ENCODE measurements at places on chromosomes 12 and 14.

DNA sequence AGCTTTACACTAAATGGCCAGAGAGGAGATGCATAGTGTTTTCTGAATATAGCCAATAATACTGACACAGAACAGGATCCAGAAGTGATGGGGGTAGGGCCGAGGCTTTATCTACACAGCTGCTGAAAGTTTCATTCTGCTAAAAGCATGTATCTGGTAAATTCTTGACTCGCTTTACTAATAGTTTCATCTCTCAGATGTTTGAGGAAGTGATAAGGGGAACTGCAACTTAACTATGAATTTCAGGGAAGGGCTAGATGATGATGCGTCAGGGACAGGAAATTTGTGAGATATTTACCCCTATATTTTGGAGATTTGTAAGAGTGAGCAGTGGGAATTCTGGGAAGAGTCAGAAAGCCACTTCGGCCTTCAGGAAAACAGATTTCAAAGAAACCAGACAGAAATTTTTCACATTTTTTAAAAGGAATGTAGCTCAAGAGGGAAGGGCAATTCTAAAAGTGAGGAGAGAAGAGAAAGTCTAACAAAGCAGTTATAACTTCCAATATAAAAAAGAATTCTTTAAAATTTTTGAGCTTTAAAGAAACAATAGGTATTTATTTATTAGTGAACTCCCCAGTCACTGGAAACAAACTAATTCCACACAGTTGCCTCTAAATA, 243.1 kb downstream of the BCAT1 start:
- no peak for DNase-seq

GRCh38 chr12:18436170-18436569, 174.9 kb downstream of the PIK3C2G start:
- DNase-seq: no peak

GRCh38 chr14:101867854-101868253, 96.5 kb upstream of the DYNC1H1 start:
- no peak for DNase-seq

GRCh38 chr14:98725191-98725590, 546.8 kb downstream of the BCL11B start:
- DNase-seq: no peak

DNA sequence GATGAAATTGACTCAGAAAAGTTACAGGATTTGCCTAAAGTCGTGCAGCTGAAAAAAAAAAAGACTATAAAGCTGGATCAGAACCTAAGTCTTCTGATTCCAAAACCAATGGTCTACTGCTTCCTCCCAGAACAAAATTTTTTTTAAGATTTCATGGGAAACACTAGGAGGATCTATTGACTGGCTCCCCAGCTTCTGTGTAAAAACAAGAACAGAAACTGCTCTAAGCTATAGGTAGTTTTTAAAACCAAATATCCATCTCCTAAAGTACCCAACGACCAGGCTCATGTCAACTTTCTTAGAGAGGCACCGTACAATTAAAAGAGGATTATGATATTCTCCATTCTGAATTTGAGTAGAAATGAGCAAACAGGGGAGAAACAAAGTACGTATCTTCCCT, 9.4 kb downstream of the FMNL3 start:
- DNase-seq: no peak

DNA sequence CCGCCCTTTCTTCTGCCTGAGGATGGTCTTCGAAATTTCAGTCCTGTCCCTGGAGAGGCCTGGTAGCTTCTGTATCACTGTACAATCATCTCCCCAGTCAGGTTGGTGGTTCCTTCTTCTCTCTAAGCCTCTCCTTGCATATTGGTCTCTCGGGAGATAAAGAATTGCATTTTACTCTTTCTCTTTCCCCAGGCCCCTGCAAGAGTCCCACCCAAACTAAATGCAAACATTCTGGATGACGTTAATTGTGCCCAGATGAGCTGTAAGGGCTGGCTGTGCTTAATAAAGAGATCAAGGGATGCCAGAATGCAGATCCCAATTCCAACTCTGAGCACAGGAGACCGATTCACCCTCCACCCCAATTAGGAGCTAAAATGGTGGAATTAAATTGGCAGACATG, 835.4 kb upstream of the TMEM132C start:
- DNase-seq: no peak

DNA sequence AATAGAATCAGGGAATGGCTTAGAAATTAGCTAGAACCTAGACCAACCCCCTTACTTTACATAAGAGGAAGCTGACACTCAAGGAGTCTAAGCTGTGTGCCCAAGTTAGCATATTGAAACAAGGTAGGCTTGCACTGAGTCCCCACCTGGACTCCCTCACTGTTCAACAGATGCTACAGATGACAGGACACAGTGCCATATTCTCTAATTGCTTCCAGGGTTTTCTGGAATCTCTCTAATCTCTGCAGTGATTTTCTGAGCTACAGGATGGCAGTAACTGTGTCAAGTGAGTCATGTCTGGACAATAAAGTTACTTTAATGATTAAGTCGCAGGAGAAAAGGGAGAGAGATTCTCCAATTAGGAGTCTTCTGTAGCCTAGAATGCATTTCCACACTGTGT, 35.8 kb downstream of the AKAP6 start:
- no peak for DNase-seq

- no peak for DNase-seq
Observed at GRCh38 chr12:905261-906031, 44.0 kb downstream of the RAD52 start.

- DNase-seq: no peak
Observed at GRCh38 chr14:51865953-51866747, 5.7 kb downstream of the GNG2 start.

DNA sequence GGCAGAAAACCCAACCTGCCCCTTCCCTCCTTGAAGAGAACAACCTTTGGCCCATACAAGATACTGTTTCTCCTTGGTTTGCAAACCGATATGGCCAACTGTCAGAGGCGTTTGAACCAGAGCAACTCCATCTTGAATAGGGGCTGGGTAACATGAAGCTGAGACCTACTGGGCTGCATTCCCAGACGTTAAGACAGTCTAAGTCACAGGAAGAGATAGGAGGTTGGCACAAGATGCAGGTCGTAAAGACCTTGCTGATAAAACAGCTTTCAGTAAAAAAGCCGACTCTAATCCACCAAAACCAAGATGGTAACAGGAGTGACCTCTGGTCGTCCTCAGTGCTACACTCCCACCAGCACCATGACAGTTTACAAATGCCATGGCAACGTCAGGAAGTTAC, 42.7 kb upstream of the TMEM132C start:
- DNase-seq: no peak

GRCh38 chr12:55705782-55706402, 1.8 kb downstream of the ITGA7 start:
- no peak for DNase-seq

GRCh38 chr12:116863275-116863767, 17.9 kb downstream of the HRK start:
- DNase-seq: no peak

DNA sequence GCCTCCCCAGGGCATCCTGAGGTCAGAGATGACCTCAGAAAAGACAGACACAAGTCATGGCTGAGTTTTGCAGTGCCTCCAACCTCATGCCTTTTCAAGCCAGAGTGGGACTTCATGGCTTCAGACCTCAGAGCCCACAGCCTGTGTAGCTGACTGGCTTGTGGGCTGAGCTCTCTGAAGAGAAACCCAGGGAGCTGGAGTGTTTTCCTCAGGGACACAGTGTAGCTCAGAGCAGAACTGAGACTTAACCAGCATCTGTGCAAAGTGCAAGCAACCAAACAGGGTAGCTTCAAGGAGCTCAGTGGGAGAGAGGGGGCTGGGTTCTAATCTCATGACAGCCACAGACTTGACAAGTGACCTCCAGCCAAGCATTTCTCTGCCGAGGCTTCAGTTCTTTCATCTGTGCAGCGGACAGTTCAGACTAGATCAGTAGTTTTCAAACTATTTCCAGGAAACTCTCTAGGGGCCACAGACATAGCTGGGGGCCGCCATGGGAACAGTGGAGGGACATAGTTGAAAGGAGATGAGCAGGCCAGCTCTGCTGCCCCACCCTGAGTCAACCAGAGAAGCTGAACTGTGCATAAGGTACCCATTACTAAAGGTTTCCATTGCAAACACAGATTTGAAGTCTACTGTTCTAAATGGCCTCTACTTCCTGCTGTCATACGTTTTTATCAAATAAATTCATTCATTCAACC, 80.0 kb downstream of the LGMN start:
- DNase-seq: no peak

- DNase-seq: no peak
Observed at GRCh38 chr14:74245292-74245691, 6.0 kb downstream of the VSX2 start.

DNA sequence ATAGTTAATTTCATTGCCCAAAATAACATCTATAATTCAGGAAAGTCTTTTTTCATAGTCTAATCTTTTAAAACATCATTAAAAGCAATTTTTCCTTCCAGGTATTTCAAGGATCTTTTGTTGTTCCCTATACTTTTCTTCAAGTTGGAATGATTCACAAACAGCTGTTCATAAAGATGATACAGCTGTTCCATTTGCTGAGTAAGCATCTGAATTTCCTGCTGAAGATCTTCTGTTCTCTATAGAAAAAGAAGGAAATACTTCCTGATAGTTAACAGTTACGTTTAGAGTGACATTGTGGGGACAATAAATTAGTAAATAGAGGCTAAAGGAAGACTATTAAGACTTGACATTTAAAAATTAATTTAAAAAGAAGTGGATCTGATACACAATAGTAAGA, 30.3 kb upstream of the ESR2 start:
- no peak for DNase-seq

DNA sequence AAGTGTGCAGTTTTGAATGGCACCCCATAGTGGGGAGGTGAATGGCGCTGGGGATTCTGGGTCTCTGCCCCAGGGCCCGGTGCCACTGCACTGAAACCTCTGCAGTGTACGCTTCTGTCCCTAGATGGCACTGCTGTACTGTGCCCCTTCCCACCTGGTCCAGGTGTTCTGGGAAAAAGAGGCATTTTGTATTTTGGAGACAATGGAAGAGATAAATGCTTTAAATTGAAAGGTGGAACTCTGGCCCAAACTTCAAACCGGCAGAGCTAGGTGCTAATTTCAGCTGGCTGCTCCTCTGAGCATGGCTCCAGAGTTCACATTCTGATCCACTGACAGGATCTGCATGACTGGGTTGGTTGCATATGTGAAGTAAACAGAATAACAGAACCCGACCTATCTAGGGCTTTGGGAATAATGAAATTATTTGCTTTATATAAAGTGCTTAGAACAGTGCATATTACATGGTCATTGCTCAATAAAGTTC, 52.2 kb downstream of the KRT80 start:
- DNase-seq: no peak

- no peak for DNase-seq
Observed at GRCh38 chr12:15544589-15544988, 222.3 kb downstream of the PTPRO start.

GRCh38 chr12:116406529-116406928, 129.0 kb upstream of the MED13L start:
- DNase-seq: no peak

DNA sequence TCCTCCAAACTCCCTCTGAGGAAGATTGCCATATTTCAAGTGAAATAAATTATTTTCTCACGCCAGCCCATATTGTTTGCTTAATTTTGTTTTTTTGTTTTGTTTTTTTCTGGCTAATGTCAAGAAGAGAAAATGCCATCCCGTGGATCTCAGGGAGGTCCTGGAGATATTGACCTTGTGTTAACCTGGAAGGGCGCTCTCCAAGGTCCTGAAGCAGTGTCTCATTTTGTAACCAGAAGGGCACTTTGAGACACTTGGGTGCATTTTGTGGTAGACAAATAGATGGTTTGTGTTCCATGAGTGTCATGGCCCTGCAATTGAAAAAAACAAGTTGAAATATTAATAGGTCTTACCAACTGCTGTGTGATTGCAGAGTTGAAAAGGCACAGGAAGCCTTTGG, 268.9 kb downstream of the SUDS3 start:
- DNase-seq: no peak

- DNase-seq: no peak
Observed at GRCh38 chr12:118290130-118290529, 82.6 kb downstream of the TAOK3 start.

DNA sequence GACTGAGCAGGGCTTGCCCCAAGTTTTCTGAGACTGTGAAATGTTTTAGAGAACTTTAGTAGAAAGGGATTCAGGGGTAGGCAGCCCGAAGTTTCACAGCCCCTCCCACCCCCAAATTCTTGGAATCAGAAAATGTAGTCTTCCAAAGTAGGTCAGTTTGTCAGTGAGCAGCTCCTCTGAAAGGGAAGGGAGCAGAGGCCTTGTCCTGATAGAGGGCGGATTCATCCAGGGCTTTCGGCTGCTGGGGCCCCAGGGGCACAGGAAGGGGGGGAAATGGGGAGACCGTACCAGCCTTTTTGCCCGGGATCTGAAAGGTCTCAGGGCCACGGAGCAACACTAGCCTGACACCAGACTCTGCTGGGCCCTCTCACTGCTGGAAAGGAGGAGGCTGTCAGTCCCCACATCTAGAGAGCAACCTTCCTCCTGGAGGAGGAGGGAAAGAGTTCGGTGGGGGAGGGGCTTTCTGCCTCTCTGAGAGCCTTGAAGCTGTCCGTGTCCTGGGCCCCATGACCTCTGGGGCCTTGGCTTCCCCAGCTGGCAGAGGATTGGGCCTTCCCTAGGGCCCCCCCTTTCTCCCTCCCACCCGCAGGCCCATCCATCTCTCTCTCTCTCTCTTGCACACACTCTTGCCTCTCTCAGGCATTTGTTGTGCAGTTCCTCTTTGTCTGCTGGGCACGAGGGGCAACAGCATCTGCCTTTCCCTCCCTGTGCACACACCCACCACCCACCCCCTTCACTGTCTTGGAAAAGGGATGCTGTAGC, at the start of gene IKZF4:
IKZF4 (plus strand) TSS at position 621 of the 762 bp plus-strand sequence. CDS start 451 bp downstream, outside the sequence.
- DNase-seq: no peak

DNA sequence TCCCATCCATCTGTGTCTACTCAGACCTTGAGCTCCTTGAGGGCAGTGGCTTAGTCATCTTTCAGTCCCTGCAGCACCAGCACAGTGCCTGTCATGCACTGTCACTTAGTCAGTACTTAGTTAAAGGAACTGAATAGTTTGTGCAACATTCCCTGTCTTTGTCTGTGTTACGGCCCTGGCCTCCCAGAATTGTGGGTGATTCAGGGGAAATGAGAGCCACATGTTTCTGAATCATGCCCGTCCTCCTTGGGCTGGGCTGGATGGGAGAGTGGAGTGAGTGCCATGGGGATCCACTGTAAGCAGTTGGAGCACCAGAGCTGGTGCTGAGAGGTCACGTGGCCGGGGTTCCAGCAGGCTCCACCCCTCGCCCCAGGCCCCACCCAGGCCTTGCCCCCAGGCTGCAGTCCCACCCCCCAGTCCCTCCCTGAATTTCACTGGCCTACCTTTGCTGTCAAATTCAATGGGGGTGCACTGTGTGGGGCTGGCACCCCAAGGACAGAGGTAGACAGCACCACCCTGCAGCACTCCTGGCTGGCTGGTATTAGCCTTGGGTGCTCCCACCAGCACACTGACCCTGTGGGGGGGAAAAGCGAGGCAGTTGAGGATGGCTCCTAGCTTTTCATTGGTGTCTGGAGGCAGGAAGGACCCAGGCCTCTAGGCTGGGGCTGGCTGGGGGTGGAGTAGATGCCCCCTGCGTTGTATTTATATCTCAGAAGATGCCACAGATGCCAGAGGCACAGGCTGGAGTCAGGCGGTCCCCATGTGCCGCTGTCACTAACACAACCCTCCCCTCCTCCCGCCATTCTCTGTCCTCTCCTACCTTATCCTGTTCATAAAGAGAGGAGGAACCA, 7.5 kb downstream of the ITGA5 start:
- no peak for DNase-seq

- DNase-seq: no peak
Observed at GRCh38 chr14:22303589-22304195, 285.3 kb downstream of the DAD1 start.

All from activated CD8-positive, alpha-beta memory T cell treated with anti-CD3 and anti-CD28 coated beads for 4 hours (primary cell).